ENCODE measurements at places on chromosomes 4 and X.

DNA sequence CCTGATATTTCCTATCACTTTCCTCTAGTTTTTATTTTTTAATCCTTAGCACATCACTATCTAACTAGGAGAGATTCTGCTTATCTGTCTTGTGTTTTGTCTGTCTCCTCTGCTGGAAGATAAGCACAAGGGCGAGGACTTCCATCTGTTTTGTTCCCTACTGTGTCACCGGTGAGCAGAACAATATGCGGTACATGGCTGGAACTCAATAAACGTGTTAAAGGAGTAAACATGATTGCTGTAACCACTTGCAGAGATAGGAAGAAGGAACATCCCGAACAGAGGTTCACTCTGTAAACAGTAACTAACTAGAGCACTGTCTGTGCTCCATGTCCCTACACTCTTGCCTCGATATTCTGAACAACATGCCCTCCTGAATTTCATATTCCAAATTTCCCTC, 5.2 kb downstream of the HS3ST1 start:
- no peak for DNase-seq

GRCh38 chrX:47645530-47645929, 4.8 kb downstream of the ELK1 start:
- DNase-seq = no peak

DNA sequence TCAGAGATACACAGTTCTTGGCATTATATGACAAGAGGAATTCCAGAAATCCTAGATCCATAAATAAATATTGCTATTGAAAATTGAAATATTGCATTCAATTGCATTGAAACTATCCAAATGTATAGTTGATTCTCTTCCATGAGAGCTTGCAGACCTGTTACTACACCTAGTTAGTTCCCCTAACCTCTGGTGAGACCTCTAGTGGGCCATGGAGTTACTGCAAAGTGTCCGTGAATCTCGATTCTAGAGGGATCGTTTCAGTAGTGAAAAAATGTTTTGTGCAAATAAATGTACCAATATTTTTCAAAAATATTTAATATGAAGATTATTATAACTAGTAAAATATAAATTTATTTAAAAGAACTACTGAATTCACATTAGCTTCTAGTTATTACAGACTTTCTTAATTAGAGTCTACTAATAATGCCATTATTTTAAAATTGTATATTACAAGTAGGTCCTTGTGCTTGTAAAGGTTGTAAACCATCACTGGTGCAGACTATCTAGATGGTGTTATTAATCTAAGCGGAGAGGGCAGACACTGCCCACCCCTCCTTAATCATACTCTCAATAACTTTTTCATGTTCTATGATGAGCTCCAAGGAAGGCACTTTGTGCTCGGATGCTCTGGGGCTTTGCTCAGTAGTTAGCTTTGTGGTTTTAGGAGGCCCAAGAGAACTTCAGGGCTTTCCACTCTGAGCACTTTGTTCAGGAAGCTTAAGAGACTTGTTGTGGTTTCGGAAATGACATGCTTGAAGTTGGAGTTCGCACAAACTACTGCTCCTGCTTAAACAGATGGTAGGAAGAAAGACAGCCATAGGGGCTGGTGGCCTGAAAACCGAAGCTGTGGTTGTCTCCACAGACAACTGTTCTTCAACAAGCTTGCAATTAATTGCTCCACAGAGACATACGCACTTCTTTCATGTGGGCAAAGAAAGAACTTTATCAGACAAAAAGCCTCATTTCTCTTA, 42.8 kb downstream of the IL21 start:
- DNase-seq = no peak

GRCh38 chr4:146370841-146371240, 150.9 kb downstream of the SLC10A7 start:
- no peak for DNase-seq

DNA sequence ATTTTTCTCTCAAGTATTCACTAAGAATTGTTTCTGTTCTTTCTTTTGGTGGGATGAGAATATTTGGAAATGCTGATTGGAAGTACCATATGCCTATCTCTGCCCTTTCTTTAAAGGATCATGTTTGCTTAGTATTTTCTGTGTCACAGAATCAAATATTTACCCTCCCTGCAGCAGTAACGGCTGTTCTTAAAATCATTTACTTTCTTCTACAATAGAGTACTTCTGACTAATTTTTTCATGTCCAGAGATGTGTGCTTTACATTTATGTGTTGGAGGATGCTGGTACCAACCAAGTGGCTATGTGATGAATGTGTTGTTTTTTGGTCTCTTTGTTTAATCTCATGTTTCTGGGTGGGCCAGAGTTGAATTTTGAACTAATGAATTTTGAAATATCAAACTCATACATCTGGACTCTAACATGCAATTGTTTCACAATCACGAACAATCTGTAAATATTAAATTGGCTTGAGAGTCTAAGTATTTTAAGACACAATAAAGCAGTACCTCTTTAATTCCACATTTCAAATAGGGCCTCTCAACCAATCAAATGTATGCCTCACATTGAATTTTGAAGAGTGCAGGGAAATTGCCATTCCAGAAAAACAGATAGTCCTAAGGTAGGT, 59.4 kb upstream of the ARSJ start:
- DNase-seq = no peak
